ENCODE measurements at places on chromosomes 4 and X. TPM values are rescaled to one million over a fixed set of nuclear protein-coding genes. Genes with fewer than 3 reads are reported as not detected.

GRCh38 chr4:145786830-145787229 is 106.9 kb downstream of the C4orf51 start:
- ATAC-seq = no peak

DNA sequence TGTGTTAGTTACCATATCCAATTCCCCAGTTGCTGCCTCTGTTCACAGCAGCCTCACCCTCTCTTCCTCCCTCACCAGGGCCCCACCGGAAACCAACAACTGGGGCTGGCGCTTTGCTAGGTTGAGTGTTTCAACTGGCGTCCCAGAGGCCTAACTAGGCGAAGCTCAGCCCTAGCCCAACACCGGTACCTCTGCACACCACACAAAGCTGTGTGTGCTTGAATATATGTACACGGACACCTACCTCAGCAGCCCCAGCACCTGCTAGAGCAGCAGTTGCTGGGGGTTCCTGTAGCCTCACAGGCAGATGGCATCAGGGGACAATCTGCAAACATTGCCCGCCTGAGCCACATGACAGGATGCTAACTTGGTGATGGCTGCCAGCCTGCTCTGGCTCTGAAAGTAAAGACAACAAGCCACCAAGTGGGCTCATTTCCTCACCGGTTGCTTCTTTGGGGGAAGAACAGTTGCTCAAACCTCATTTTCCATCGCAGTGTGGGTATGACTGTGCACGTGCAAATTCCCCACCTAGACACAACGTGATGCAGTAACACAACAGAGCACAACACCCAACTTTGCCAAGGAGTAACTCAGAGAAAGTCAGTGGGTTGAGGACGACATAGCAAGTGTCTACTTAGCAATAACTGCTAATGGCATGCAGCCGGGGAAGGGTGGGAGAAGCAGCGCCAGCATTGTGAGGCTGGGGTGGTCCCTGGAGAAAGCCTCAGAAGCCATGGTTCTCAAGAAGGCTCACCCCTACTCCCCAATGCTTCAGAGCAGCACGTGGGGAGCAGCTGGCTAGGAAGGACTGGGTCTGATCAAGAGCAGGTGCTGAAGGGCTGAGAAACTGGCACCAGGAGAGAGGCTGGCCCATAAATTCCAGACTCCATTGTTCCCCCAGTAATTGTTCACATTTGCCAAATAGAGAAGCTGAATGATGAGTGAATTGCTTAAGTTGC is 139.5 kb downstream of the SH3KBP1 start:
- peak; percentile 76 for ATAC-seq

DNA sequence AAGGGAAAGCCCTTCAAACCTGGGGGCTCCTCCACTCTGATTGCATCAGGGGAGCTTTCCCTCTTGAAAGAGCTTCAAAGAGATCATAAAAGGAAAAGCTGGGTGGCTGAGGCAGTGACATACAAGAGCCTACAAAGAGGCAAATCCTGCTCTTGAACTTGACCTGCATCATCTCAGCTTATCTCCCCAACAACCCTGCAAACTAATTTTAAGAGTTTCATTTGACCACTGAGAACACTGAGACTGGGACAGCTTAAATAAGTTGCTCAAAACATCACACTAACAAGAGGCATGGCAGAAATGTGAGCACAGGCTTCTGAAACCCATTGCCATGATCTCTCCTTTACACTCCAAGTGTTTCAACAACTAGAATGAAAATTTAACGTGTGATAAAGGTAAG is 101.6 kb upstream of the PPARGC1A start:
- no peak for ATAC-seq

- no peak for ATAC-seq
These were observed 67.2 kb upstream of the TFDP3 start for GRCh38 chrX:133285341-133285740.

DNA sequence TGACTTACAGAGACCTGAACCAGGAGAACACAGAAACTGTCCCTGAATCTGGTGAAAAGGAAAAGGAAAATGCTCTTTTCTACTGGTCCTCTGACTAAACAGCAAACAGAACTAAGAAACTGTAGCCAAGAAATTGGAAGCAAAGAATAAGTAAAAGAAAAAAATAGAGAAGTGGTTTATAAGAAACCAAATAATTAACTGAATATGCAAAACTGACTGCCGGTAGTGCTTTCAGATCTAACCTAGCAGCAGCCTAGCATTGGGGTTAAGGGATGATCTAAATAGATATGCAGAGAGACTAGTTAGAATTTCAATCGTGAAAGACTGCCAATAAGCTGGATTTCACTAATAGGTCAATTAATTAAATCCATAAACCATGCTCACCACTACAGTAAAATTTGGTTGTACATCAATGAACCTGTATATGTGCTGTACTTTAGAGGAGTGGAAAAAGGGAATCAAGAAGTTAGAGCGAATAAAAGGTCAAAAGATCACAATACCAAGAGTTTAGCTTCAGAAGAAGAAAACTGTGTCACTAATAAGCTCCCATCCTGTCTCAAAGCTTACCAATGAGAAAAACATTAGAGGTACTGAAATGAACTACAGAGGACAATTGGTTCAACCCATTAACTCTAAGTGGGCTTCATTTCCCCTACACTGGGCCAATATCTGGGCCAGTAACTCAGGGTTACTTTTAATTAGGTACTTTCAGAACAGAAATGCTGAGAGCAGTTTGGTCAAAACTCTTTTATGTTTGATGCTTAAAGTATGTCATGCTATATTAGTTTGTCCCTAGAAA is 53.6 kb downstream of the KLHL13 start:
- ATAC-seq = no peak

GRCh38 chrX:37922928-37923327 is 75.6 kb upstream of the DYNLT3 start:
- ATAC-seq = no peak

DNA sequence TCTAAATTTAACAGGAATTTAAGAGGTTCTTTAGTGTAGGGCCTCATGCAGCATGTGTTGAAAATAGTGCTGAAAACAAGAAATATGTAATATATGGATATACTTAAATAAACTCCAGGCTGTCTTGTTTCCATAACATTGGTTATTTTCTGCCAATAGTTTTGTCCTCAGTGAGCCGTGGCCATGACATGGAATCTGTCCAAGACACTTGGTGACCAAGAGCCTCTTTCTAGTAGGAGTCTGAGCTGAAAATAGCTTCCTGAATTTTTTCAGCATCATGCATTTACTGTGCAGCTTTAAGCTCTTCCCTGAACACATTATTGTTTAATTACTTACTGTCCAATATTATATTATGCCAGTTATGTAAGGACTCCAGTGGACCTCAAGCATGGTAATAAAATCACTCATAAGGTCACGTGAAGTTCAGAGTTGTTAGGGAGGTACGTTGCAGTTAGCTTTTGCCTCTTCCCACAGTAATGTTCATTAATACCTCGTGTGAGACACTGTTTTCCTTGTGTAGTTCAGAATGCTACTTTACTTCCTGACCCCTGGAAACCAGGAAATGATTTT is 488.2 kb downstream of the GRID2 start:
- ATAC-seq = no peak

DNA sequence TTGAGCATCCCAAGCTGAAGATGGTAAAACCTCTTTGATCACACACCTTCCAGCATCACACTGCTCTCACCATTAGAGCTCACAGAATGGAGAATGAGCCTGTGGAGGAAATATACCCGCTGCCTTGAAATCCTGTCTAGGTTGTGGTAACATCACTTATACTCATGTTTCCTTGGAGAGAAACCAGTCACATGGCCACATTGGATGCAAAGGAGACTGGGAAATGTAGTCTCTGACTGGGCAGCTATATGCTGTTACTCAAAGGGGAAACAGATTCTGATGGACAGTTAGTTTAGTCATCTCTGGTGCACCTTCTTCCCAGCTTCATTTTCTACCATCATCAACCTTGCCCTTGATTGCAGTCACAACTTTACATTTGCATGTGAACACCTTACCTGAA is 286.3 kb downstream of the ANKRD50 start:
- no peak for ATAC-seq

- peak; percentile 21 for ATAC-seq
These were observed 543.4 kb upstream of the DIPK2B start for GRCh38 chrX:45743906-45744625.

DNA sequence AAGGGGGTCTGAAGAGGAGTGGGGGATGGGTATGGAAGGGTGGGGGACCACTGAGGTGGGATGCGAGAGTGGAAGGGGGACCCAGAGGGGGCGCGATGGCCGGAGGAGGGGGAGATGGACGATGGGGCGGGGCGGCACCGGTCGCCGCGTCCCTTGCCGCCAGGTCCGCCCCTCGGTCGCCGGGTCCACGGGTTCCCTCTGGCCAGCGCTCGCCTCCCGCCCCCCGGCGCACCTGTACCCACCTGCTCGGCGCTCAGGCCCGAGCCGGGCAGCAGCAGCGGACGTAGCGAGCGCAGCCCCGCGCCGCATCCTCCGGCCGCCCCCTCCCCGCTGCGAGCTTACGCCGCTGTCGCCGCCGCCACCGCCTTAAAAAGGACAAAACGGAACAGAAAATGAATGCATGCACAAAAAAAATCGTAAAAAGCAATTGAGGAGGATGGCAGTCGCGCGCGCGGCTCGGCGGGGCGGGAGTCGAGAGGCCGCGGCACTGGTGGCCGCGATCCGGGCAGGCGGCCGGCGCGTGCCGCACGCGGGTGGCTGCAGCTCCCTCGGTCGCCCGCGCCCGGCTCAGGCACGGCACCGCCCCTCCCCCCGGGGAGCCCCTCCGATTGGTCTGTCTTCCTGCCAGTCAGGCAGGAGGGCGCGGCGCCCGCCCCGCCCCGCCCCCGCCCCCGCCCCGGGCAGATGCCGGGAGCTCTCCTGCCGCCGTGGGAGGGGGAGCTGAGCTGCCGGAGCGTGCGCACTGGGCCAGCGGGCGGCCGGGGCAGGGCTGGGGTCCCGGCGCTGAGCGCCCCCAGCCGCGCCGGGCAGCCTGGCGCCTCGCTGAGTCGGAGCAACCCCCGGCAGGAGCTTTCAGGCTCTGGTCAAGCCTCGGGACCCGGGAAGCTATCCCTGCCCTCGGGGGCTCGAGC is at the start of gene JAKMIP1:
TSS of gene JAKMIP1 (minus strand) at position 539 of the 911 bp plus-strand sequence. CDS start 87,699 bp downstream, outside the sequence.
- peak; percentile 82 for ATAC-seq

DNA sequence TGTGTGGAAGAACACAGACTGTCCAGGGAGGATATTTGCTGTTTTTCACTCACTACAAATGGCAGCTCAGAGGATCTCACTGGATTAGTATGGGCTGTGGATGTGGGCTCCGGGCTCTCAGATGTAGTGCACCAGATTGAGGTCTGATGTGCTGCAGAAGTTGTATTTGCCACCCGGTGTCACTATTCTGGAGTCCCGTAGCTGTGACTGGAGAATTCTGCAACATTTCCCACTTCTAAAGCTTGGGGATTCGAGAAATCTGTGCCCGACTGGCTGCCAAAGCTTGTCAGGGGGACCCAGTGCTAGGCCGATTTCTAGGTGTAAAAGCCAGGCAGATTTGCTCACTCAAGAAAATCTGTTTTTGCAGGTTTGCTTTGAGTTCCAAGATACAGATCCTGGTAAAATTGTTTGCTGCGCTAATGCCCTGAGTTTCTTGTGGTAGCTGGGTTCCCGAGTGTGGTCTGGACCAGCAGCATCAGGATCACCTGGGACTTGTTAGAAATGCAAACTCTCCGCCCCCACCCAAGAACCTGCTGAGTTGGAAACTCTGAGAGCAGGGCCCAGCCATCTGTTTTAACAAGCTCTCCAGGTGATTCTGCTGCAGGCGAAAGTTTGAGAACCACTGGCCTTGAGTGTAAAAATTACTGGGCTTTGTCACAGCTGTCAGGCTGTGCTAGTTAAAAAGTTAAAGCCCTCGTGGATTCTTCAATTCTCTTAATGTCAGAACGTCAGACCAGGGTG is 18.1 kb downstream of the KIT start:
- no peak for ATAC-seq

DNA sequence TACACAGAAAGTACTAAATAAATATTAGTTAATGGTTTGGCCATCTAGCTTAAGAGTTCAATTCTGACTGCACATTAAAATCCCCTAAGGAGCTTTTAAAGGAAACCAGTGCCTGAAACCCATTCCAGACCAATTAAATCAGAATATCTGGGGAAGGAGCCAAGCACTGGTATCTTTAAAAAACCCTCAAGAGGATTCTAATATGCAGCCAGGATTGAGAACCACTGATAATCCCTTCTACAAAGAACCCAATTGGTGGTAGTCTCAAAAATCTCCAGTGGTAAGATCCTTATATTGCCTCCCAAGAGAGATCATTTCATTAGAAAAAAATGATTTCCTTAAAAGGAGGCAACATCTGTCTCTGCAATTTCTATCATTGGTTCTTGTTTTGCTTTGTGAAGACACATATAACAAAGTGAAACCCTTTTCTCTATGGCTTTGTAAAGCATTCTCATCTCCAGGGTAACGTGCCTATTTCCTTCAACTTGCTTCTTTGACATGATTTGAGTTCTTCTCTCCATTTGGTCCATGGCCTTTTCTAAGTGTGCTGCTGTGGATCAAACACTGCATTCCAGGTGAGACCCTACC is 3.5 kb downstream of the GPR34 start:
- ATAC-seq = no peak

DNA sequence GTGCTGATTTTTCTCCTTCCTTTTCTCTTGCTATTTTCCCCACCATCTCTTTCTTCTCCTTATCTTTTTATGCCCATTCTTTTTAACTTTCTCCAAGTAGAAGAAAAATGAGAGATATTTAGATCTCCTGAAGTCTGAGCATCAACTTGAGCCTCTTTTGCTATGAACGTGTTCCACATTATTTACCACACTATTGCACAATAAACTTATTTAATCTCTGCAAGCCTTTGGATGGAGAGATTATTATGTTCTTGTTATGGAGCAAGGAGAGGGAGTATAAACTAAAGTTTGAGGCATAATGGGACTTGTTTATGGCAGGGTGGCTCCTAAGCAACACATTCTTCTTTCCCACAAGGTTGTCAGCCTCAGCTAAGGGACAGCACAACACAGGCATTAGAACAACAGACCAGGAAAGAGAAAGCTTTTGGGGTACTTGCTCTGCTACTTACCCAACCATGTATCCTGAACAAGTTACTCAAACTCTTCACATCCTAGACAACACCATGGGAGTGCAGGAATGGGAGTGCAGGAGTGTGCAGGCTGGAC is 365.5 kb upstream of the BOD1L1 start:
- ATAC-seq = no peak

- peak; percentile 79 for ATAC-seq
These were observed 327.0 kb upstream of the DKK2 start for GRCh38 chr4:107363125-107363524.

DNA sequence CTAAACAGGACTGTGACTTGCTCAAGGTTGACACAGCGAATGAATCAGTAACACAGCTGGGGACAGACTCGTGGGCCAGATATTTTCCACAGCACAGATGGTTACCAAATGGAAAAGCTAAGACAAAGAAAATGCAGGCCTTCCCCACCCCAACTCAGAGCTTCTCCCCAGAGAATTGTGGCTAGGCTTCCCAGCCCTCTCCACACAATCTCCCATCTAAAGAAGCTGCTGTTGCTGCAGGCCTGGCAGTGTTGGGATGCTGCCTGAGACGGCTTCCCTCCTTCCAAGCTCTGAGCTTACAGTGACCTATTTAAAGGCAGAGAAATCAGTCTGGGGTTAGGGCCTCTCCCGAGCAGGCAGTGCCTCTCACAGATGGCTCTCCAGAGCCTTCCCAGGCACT is 46.5 kb upstream of the PGRMC1 start:
- no peak for ATAC-seq

The MAGEC1 gene
- total RNA-seq = not detected

The MAGED4 gene
- 0.61 TPM for total RNA-seq

The SFRP2 gene
- total RNA-seq = not detected

The RIPPLY1 gene
- not detected for total RNA-seq

The SHROOM4 gene
- total RNA-seq = not detected

The PAGE2B gene
- total RNA-seq = 1.1 TPM

The BEND2 gene
- total RNA-seq = not detected

The SERTM2 gene
- not detected for total RNA-seq

The FSTL5 gene
- total RNA-seq = not detected

The GRK4 gene
- total RNA-seq = 3.2 TPM
